Jurkat, Clone E6-1 (cell line): ENCODE measurements at places on chromosomes 12 and 14.

DNA sequence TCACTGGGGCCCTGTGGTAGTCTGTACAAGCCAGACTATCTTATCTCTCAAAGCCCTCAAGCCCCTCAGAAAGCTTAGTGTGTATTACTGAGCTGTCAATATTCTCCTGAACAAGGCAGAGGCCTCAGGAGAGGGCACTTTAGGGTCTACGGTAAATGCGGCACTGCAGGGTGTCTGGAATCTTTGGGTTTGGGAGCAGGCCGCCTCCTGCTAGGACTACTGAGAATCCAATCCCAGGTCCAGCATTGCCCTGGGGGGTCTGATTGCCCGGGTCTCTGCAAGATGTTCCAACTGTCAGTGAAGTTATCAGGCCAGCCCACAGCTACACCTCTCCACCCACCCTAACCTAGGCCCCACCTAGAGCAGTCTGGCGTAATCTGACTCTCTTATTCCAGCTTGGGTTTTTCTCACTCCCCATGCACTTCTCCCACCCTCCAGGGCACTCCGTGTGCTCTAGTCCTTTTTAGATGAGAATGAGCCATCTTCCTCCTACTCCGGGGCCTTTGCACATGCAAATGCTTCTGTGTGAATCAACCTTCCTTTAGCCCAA, 4.3 kb upstream of the ZFP36L1 start:
- no peak for DNase-seq

DNA sequence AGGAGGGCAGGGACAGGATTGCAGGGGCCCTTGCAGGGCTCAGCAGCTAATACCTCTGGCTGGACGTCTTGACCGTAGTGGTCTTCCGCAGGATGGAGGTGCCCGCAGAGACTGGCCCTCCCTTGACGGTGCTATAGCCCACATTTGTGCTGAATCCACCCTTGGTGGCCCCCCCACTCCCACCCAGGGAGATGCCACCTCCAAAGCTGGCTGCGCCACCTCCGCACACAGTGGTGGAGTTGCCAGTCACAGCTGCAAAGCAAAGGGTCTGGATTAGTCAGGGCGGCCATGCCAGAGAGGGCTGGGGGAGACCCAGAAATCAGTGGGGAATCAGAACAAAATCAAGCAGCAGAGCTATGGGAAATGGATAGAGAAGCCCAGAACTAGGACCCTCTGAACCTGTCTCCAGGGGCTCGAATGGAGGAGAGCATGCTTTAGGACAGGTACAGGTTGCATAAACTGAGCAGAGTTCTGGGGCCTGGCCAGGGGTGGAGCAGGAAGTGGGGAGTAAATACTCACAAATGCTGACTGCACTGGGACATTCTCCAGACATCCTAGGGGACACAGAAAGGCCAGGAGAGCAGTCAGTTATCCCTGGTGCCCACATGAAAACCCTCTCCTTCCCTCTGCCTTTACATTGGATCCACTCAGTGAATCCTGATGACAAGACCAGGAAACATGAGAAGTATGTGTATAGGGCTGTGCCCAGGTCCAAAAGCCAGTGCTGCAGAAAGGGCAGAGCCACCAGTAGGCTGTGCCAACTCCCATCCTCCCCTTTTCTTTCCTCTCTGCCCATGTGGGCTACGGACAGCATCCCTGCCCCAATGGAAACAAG, 8.1 kb upstream of the KRT4 start:
- DNase-seq: no peak

DNA sequence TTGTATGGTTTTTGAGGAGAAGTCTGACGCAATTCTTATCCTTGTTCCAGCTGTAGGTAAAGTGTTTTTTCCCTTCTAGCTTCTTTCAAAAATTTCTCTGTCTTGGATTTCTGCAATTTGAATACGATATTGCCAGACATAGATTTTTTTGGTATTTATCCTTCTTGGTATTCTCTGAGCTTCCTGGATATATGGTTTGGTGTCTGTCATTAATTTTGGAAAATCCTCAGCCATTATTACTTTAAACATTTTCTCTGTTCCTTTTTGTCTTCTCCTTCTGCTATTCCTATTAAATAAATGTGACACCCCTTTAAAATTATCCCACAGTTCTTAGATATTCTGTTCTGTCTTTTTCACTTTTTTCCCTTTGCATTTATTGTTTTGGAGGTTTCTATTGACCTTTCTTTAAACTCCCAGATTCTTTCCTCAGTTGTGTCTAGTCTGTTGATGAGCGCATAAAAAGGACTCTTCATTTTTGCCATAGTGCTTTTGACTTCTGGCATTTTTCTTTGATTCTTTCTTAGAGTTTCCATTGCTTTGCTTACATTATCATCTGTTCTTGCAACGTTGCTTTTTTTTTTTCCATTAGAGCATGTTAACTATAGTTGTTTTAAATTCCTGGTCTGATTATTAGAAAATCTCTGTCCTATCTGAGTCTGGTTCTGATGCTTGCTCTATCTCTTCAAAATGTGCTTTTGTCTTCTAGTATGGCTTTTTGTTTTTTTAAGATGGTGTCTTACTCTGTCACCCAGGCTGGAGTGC, 129.1 kb downstream of the MSRB3 start:
- DNase-seq: no peak

DNA sequence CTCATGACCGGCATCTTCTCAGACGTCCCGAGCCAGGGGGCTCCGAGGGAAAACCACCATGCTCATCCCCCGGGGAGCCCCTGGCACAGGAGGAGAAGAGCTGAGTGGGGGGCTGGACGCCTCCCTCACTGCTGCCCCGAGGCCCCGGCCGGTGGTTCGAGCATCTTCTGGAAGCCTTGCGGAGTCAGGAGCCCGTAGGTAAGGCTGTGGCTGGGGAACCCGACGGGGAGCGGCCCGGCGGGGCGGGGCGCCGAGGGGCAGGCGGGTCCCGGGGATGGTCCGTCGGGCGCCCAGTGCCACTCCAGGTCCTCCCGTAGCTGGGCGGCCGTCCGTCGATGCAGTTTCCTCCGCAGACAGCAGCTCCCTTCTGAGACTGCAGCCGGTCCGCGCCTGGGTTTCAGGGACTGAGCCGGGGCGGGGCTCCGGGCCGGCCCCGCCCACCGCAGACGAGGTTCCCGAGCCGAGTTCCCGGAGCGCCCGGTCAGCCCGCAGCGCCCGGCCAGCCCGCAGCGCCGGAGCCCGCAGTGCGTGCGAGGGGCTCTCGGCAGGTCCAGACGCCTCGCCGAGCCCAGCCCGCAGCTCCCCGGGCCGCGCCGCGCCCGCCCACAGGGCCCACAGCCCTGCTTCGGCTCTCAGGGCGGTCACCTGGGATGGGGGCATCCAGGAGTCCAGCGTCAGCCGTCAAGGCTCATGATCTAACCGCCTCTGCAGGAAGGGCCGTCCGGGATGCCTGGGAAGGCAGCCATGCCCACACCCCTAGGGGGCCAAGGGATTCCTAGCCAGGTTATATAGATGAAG, at the start of gene PGF:
PGF (minus strand) TSS at position 369 of the 798 bp plus-strand sequence; CDS start at position 14, 355 bp downstream.
- no peak for DNase-seq

- DNase-seq: peak; percentile 62
Measured at GRCh38 chr12:103877934-103878510, 37.0 kb upstream of the NT5DC3 start.

DNA sequence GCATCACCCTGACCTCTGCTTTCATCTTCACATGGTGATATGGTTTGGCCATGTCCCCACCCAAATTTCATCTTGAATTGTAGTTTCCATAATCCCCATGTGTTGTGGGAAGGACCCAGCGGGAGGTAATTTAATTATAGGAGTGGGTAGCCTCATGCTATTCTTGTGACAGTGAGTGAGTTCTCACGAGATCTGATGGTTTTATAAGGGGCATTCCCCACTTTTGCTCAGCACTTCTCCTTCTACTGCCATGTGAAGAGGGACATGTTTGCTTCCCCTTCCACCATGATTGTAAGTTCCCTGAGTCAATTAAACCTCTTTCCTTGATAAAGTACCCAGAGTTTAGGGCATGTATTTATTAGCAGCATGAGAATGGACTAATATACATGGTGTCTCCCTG, 38.2 kb downstream of the TMBIM6 start:
- DNase-seq: no peak

DNA sequence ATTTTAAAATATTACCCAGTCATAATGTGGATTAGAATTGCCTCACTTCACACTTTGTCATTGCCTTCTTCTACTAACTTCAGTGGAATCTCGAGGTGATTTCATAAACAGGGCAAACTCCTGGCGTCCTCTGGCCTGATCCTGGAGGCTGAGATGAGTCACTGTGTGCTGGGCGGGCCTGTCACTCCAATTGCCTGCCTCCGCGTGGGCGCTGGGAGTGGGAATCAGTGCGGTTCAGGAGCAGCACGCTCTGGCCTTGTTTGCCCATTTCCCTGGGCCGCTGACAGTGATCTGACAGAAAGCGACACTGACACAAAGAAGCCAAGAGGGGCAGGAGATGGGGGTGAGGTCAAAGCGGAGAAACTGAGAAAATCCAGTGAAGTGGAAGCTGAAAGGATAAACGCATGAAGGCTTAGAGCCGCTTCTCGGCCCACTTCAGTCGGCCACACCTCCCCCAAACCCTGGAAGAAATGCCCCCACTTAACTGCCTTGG, 29.7 kb downstream of the LGR5 start:
- DNase-seq: no peak

- DNase-seq: no peak
Measured at GRCh38 chr12:105292705-105293104, 37.8 kb upstream of the C12orf75 start.

DNA sequence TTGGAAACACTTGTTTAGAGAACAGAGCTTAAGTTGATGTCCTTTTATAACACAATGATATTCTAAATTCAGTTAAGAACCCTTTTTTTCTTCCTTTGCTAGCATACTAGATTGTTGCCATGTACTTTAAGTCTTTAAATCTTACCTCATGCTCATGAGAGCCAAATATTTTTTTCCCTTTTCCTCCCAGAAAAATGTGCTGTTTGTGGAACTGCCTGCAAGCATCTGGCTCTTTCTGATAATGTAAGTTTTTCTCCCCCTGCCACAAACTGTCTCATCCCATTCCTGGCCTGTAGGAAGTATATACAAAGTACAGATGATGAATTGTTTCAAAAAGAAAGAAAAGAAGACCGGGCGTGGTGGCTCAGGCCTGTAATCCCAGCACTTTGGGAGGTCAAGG, 5.3 kb downstream of the RNF212B start:
- no peak for DNase-seq

DNA sequence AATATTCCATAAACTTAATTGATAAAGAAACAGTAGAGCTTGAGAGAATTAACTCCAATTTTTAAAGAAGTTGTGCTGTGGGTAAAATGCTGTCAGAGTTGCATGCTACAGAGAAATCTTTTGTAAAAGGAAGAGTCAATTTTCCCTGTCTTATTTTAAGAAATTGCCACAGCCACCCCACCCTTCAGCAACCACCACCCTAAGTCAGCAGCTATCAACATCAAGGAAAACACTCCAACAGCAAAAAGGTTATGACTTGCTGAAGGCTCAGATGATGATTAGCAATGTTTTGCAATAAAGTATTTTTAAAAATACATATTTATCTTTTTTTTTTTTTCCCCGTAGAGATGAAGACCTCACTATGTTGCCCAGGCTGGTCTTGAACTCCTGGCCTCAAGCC, 6.5 kb upstream of the DRAM1 start:
- no peak for DNase-seq

DNA sequence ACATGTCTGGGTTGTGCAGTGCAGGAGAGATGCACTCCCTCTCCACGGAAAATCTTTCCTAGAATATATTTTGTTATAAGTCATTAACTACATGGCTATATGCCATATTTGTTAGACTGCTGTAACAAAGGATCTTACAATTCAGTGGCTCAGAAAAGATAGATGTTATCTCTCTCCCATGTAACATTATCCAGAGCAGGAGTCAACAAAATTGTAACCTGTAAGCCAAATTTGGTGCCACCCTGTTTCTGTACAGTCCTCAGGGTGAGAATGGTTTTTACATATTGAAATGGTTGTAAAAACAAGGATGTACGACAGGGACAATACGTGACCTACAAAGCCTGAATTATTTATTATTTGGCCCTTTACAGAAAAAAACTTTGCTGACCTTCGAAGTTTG, 155.5 kb downstream of the KIF21A start:
- no peak for DNase-seq

- no peak for DNase-seq
Measured at GRCh38 chr14:51240804-51241380, 845 bp downstream of the TMX1 start.
